ENCODE measurements at places on chromosomes 2 and 18. TPM values are rescaled to one million over a fixed set of nuclear protein-coding genes. Genes with fewer than 3 reads are reported as not detected.
A peak's percentile ranks its signal among the peaks of the same experiment; 100 is the strongest.

The TSGA10 gene
- total RNA-seq: 2.0 TPM

The DIS3L2 gene
- 19.2 TPM for total RNA-seq

The HOXD12 gene
- not detected for total RNA-seq

GRCh38 chr2:45554742-45555140, 56.3 kb downstream of the SRBD1 start:
- DNase-seq: no peak

GRCh38 chr2:207815254-207815653, 45.5 kb upstream of the FZD5 start:
- DNase-seq: no peak

DNA sequence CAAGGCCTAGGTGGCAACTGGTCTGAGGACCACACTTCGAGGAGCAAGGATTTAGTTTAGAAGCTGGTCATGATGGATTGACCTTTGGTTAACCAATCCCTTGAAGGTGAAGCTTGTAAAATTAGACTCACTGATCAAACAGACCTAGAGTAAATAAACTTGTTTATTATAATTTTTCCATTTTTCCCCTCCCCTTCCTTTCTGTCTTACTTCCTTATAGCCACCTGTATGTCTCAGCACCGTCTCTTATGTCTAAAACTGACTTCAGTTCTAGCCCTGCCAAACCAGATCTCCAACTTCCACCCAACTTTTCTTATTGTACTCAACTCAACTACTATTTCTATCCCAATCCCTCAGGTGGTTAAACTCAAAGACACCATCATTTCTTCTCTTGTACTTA, 92.8 kb upstream of the THOC1 start:
- DNase-seq: no peak

GRCh38 chr2:12278217-12278750, 438.5 kb upstream of the TRIB2 start:
- DNase-seq: no peak

GRCh38 chr2:168030862-168031624, 216.4 kb downstream of the STK39 start:
- DNase-seq: peak; percentile 43

- DNase-seq: peak; percentile 98
Observed at GRCh38 chr2:43293744-43294695, 67.6 kb upstream of the ZFP36L2 start.

All from A172 (cell line).